Stimulated activated CD8-positive, alpha-beta memory T cell treated with anti-CD3 and anti-CD28 coated beads, Interleukin-2, amount 100 ng/mL, for 48 hours (primary cell): ENCODE measurements at places on chromosomes 7 and 10.

- DNase-seq: no peak
Observed at GRCh38 chr10:4041635-4042034, 256.6 kb upstream of the KLF6 start.

DNA sequence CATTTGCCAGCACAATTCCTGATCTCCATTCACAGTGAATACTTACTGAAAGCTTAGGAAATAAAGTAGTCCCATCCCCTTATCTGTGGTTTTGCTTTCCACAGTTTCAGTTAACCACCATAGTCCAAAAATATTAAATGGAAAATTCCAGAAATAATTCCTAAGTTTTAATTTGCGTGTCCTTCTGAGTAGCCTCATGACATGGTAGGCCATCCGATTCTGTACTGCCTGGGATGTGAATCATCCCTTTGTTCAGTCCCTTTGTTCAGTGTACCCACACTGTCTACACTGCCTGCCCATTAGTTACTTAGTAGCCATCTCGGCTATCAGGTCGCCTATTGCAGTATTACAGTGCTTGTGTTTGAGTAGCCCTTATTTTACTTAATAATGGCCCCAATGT, 14.2 kb downstream of the RAB11FIP2 start:
- DNase-seq: no peak

DNA sequence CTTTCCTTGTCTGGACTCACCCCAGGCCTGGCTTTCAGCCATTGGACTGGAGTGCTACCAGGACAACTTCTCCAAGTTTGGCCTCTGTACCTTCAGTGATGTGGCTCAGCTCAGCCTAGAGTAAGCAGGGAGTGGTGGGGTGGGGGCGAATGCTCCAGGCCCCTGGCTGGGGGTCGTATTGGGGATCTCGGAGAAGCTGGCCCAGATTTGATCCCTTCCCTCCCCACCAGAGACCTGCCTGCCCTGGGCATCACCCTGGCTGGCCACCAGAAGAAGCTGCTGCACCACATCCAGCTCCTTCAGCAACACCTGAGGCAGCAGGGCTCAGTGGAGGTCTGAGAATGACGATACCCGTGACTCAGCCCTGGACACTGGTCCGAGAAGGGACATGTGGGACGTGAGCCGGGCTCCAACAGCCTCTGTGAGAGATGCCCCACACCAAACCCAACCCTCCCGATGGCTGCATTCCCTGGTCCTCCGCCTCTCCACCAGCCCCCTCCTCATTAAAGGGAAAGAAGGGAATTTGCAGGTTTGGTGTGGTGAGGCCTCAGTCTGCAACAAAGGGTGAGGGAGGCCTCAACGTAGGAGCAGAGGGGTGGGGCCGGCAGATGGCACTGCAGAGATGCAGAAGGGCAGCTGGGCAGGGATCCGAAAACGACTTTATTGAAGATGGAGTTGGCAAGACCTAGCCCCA, 14.8 kb downstream of the TRPV6 start:
- no peak for DNase-seq

DNA sequence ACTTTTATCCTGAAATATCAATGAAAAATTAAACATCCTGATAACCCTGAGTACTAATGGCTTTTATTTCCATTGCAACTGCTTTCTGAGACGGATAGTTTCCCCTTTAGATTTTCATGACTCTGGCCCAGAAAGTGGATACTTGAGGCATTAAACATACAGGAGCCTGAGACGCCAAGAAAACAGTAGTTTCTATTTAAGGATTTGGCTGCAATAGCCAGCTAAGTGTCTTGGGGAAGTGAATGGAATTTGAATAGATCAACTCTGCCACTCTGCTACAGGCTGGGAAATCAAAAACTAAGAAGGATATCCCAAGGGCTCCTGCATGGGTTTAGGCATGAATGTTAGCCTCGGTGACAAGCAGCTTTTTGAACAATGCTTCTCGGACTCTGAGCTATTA, 24.7 kb upstream of the GPAM start:
- no peak for DNase-seq

GRCh38 chr7:39948375-39948955, 1.6 kb upstream of the CDK13 start:
- DNase-seq: no peak
